Keratinocyte (primary cell): ENCODE measurements at places on chromosomes 11 and 22. TPM values are rescaled to one million over a fixed set of nuclear protein-coding genes. Genes with fewer than 3 reads are reported as not detected.

GRCh38 chr22:19207401-19207808 is 28.9 kb upstream of the SLC25A1 start:
- H3K4me1 ChIP-seq = no peaks in the 10 kb centered on the region
- no peak for DNase-seq
- no peak overlapping the region for H3K4me3 ChIP-seq

- peaks cover 16% of the 10 kb centered on the region for H3K4me1 ChIP-seq
- H3K36me3 ChIP-seq = no peaks in the 10 kb centered on the region
- H3K4me3 ChIP-seq = no peak overlapping the region
- DNase-seq = peak; percentile 81
- H3K27me3 ChIP-seq = no peaks in the 10 kb centered on the region
- H3K27ac ChIP-seq = peak overlapping the region; percentile 49
Measured at GRCh38 chr22:31055635-31056159, 25.4 kb upstream of the SMTN start.

DNA sequence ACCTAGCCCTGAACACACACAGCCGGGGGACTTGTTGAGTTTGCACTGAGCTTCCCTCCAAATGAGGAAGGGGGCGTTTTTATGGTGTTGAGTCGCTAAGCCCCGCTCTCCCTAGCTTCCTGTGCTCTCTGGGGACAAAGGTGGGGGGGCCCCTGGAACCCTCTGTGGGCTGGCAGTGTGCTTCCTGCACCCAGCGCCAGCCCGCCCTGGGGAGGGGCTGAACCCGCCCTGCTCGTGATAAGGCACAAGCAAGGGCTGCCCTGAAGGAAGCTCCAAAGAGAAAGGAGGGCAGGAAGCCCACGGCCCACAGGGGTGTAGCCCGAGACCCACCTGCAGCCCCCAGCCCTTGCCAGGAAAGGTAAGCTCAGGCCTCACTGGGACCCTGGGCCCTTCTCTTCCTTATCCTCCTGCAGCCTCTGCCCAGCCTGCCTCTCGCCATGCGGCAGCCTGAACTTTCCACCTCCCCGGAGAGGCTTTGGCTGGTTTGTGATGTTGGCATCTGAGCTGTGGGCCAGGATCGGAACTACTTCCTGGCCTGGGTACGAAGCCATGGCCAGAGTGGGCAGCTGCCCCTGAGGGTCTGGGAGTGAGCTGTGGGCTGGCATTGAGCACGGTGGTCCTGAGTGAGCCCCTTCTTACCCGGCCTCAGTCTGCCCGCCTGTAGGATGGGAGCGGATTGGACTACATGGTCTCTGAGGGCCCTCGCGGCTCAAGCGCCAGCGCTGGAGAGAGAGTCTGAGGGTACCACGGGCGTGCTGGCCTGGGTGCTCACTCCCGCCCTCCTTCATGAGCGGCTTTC is at the start of gene FERMT3:
Gene FERMT3, plus strand, starts transcription at position 265 of the 799 bp plus-strand sequence. CDS start 644 bp downstream, outside the sequence.
- H3K27ac ChIP-seq = no peak within 1 kb of the TSS
- no peak for DNase-seq
- H3K36me3 ChIP-seq = peaks cover 33% of the 10 kb centered on the region
- H3K27me3 ChIP-seq = no peaks in the 10 kb centered on the region
- H3K4me3 ChIP-seq = no peak within 1 kb of the TSS
- no peaks in the 10 kb centered on the region for H3K4me1 ChIP-seq

DNA sequence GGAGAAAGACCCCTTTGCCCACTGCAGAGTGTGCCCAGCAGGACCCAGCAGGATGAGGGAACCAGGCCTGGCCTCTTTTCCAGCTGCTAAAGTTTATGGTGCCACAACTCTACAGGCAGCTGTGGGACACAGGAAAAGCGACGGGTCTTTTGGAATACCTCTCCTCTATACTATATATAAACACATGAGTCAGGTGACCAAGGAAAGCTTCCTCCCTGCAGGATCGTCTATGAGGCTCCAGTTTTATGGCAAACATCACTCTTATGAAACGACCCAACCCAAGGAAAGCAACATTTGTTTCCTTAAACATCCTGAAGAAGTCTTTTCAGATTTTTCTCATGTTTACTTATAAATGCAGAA is 102.8 kb upstream of the AKIP1 start:
- H3K4me3 ChIP-seq = peak overlapping the region; percentile 63
- no peak for DNase-seq
- H3K4me1 ChIP-seq = peaks cover 53% of the 10 kb centered on the region
- H3K27me3 ChIP-seq = no peaks in the 10 kb centered on the region
- H3K36me3 ChIP-seq = peaks cover 2% of the 10 kb centered on the region

- H3K4me3 ChIP-seq = no peak overlapping the region
- H3K36me3 ChIP-seq = no peaks in the 10 kb centered on the region
- H3K27ac ChIP-seq = no peak overlapping the region
- no peak for DNase-seq
- peaks cover 44% of the 10 kb centered on the region for H3K4me1 ChIP-seq
Measured at GRCh38 chr22:42313204-42313603, 42.8 kb upstream of the TCF20 start.

GRCh38 chr11:96990914-96991313 is 601.1 kb downstream of the JRKL start:
- no peaks in the 10 kb centered on the region for H3K36me3 ChIP-seq
- DNase-seq = no peak
- H3K4me1 ChIP-seq = no peaks in the 10 kb centered on the region
- H3K4me3 ChIP-seq = no peak overlapping the region
- no peaks in the 10 kb centered on the region for H3K27me3 ChIP-seq

DNA sequence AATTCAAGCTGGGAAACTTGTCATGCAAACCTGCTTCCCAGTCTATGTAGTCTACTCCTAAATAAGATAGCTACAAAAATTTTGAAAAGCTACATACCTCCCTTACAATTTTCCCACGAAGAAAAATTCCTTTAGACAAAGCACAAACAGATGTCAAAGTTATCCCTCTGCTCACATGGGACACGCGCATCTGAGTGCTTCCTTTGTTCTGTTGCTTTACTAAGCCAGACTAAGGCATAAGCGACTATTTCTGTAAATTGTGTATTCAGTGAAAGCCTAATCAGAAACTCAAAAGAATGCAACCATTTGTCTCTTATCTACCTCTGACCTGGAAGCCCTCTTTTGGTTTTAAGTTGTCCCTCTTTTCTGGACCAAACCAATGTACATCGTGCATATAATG is 583.7 kb upstream of the B3GAT1 start:
- no peak overlapping the region for H3K27ac ChIP-seq
- no peaks in the 10 kb centered on the region for H3K4me1 ChIP-seq
- DNase-seq = no peak
- H3K27me3 ChIP-seq = no peaks in the 10 kb centered on the region

DNA sequence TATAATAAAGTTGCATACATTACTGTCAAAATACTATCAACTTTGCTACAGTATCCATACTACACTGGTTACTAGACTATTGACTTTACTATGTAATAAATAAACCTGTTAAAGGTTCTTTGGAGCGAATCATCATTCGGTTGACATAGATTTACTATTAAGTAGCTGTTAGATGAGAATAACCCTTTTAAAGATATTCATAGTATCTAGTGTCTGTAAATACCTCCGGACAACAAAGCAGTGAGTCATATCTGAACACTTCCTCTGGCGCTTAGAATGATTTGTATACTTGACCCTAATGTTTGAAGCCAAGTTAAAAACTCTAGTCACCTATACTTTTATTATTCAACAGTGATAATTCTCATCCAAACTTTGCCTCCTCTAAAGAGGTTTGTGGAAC is 84.7 kb downstream of the MSANTD4 start:
- no peaks in the 10 kb centered on the region for H3K27me3 ChIP-seq

DNA sequence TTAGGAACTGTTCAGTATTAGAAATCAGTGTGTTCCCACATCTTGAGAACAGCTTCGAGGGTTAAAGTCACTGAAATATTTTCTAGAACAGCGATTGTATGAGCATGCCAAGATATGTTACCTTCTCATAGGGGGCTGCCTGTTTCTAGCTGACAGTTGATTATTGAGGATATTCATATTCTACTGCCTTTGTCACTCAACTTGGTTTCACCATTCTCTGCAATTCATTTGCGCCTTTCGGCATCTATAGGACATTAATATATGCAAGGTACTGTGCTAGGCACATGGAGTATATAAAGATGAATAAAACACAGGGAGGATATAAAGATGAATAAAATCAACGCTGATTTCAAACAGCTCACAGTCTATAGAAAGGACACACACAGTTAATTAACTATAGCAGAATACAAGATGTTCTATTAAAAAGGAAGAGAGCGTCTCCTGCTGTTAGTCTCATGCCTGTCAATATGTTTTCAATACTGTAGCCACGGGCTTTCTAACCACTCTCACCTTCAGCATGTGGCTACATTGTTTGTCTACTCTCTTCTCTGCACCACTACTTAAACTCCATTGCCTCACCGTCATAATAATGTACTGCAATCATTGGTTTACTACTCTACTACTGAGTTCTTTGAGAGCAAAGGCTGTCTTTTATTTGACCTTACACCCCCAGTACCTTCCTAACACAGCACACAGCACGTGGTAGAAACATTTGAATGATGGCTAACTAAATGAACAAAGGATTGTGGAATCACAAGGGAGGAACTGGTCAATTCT is 81.9 kb downstream of the RAB30 start:
- no peak overlapping the region for H3K27ac ChIP-seq
- no peak overlapping the region for H3K4me3 ChIP-seq
- H3K27me3 ChIP-seq = no peaks in the 10 kb centered on the region
- H3K36me3 ChIP-seq = peaks cover 7% of the 10 kb centered on the region
- H3K4me1 ChIP-seq = peaks cover 7% of the 10 kb centered on the region

GRCh38 chr11:102415304-102415916 is 37.2 kb downstream of the TMEM123 start:
- H3K4me1 ChIP-seq = peaks cover 12% of the 10 kb centered on the region
- no peak overlapping the region for H3K27ac ChIP-seq
- H3K36me3 ChIP-seq = peaks cover 2% of the 10 kb centered on the region
- no peak overlapping the region for H3K4me3 ChIP-seq

- DNase-seq = no peak
- no peaks in the 10 kb centered on the region for H3K36me3 ChIP-seq
- no peak overlapping the region for H3K27ac ChIP-seq
- H3K4me1 ChIP-seq = peaks cover 28% of the 10 kb centered on the region
- no peak overlapping the region for H3K4me3 ChIP-seq
- no peaks in the 10 kb centered on the region for H3K27me3 ChIP-seq
Measured at GRCh38 chr11:11416502-11416901, 63.5 kb upstream of the CSNK2A3 start.

DNA sequence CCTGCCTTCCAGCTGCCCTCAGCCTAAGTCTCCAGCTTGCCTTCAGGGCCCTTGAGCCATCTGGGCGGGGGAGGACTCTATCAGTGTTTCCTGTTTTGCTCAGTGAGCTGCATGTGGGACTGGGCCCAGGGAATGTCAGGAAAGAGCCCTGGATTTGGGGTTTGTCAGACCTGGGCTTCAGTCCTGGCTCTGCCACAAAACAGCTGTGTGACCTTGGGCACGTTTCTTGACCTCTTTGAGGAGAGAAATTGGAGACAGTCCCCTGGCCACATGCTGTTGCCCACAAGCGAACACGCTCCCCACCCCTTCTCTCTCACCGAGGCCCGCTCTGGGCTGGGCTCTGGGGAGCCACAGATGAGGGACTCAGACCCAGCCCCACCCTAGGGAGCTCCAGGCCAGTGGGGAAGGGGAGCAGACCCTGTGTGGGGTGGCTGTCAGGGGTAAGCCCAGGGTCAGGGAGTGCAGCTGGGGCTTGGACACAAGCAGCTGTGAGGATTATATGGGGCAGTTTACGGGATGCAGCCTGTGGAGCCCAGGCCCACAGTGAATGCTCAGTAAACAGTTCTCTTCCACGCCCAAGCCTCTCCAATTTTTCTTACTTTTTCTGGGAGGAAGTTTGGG is 12.3 kb downstream of the MYO7A start:
- no peak overlapping the region for H3K4me3 ChIP-seq
- H3K4me1 ChIP-seq = no peaks in the 10 kb centered on the region
- H3K27me3 ChIP-seq = peaks cover 23% of the 10 kb centered on the region
- no peak overlapping the region for H3K27ac ChIP-seq
- no peak for DNase-seq

DNA sequence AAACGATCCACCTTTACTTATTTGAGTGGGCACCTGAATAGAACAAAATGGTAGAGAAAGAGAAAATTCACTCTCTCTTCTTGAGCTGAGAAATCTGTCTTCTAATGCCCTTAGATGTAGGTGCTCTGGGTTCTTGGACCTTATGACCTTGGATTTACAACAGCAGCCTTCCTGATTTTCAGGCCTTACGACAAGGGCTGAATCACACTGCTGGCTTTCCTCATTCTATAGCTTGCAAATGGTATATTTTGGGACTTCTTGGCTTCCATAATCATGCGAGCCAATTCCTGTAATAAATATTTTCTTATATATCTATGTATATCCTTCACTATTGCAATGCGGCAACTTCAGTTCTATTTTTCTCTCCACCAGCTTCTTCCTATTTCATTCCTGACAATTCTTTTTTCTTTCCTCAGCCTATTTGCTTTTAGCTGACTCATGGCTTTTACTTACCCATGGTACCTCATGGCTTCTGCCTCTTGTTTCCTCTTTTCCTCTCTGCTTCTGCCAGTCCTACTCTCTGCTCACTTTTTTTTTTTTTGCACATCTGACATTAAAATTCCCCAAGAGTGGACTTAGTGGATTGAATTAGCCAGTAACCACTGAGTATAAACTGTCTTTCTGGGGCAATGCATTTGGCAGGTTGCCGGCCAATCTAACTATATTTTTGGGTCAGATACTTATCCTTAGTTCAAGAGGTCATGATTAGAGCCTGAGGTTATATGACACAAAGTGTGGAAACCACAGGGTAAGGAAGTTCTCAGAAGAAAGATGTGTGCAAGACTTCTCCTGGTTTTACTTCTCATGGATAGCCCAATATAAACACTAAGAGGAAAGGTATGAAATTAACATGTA is 359.5 kb downstream of the TMEM135 start:
- H3K27ac ChIP-seq = no peak overlapping the region
- H3K27me3 ChIP-seq = no peaks in the 10 kb centered on the region
- H3K36me3 ChIP-seq = no peaks in the 10 kb centered on the region

DNA sequence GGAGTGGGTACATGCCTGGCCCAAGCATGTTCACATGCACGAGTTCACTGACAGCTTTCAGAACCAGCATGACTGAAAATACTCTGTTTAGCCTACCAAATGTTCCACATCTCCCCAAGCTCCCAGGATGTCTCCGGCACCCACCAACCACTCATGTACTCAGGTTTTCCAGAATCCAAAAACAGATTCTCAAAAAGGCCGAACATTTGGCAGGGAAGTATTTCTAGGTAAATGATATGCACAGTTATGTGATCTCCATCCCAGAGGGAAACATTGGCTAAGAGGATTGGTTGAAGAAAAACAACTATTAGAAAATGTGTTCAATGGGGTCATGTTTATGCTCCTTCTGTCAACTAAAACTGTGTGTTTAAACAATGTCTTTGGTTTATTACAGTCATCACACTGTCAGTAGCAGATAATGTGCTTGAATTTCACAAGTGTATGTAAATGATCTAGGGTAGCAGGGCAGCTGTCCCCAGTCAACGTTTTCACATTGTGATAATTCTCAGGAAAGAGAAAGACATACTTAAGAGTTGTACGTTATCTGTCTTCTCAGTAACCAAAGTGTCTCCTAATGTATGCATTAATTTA is 52.3 kb downstream of the BARX2 start:
- no peaks in the 10 kb centered on the region for H3K4me1 ChIP-seq
- no peaks in the 10 kb centered on the region for H3K36me3 ChIP-seq
- DNase-seq = no peak
- peaks cover 3% of the 10 kb centered on the region for H3K27me3 ChIP-seq
- H3K27ac ChIP-seq = no peak overlapping the region

GRCh38 chr11:13145461-13145860 is 132.1 kb upstream of the BMAL1 start:
- no peak overlapping the region for H3K27ac ChIP-seq
- no peak overlapping the region for H3K4me3 ChIP-seq
- no peaks in the 10 kb centered on the region for H3K27me3 ChIP-seq
- peaks cover 8% of the 10 kb centered on the region for H3K4me1 ChIP-seq

Gene SHISAL1
- 0.18 to 1.5 TPM (median 0.24 TPM) in 3 replicates for polyA plus RNA-seq

Gene PGA5
- not detected in 3 replicates for polyA plus RNA-seq

Gene CCDC81
- 0.06 to 0.42 TPM (median 0.15 TPM) in 3 replicates for polyA plus RNA-seq

Gene P4HA3
- 0.09 to 0.41 TPM (median 0.14 TPM) in 3 replicates for polyA plus RNA-seq

Gene CPSF7
- polyA plus RNA-seq = 24.6 to 60.6 TPM (median 34.5 TPM) in 3 replicates

Gene SLC15A3
- polyA plus RNA-seq = 0.79 to 2.0 TPM (median 1.0 TPM) in 3 replicates

Gene SREBF2
- polyA plus RNA-seq = 57.5 to 68.4 TPM (median 58.4 TPM) in 3 replicates

Gene ZNF215
- 3.3 to 6.1 TPM (median 5.3 TPM) in 3 replicates for polyA plus RNA-seq

Gene ARHGAP8
- polyA plus RNA-seq = 20.2 to 26.0 TPM (median 21.3 TPM) in 3 replicates
